Lung microvascular endothelial cell (primary cell): ENCODE measurements at places on chromosomes 5 and 9. TPM values are rescaled to one million over a fixed set of nuclear protein-coding genes. Genes with fewer than 3 reads are reported as not detected.

ADAMTS12 gene
- total RNA-seq, result 0.65 and 3.2 TPM in 2 replicates

RAPGEF6 gene
- total RNA-seq, result 9.8 and 11.5 TPM in 2 replicates

GPRIN1 gene
- total RNA-seq, result 3.6 and 5.2 TPM in 2 replicates

NAIP gene
- 0.65 and 2.4 TPM in 2 replicates for total RNA-seq

WNK2 gene
- not detected in 2 replicates for total RNA-seq

NTNG2 gene
- total RNA-seq, result 0.40 and 1.1 TPM in 2 replicates

FBLL1 gene
- total RNA-seq, result 1.1 and 2.8 TPM in 2 replicates

PCDHGB5 gene
- total RNA-seq, result 7.4 and 9.5 TPM in 2 replicates

TAF11L7 gene
- total RNA-seq, result not detected in 2 replicates

CCDC112 gene
- total RNA-seq, result 3.4 and 3.5 TPM in 2 replicates

HACD4 gene
- total RNA-seq, result under 0.01 and 0.65 TPM in 2 replicates

TAF11L5 gene
- not detected in 2 replicates for total RNA-seq

GPSM1 gene
- 14.8 and 30.2 TPM in 2 replicates for total RNA-seq

OSTF1 gene
- 82.6 and 121 TPM in 2 replicates for total RNA-seq

SVEP1 gene
- under 0.01 TPM in 2 replicates for total RNA-seq

RABL6 gene
- 43.8 and 47.7 TPM in 2 replicates for total RNA-seq
